ENCODE measurements at places on chromosomes 2 and 18. TPM values are rescaled to one million over a fixed set of nuclear protein-coding genes. Genes with fewer than 3 reads are reported as not detected.

TUBB8B gene
- 5.7 TPM for polyA plus RNA-seq

TNFAIP6 gene
- 26.1 TPM for polyA plus RNA-seq

SCYGR2 gene
- not detected for polyA plus RNA-seq

CYP27C1 gene
- 0.47 TPM for polyA plus RNA-seq

SPATS2L gene
- 67.6 TPM for polyA plus RNA-seq

NTSR2 gene
- polyA plus RNA-seq: not detected

EGR4 gene
- polyA plus RNA-seq: 4.6 TPM
